Naive thymus-derived CD8-positive, alpha-beta T cell (primary cell): ENCODE measurements at places on chromosomes 6 and 20.

DNA sequence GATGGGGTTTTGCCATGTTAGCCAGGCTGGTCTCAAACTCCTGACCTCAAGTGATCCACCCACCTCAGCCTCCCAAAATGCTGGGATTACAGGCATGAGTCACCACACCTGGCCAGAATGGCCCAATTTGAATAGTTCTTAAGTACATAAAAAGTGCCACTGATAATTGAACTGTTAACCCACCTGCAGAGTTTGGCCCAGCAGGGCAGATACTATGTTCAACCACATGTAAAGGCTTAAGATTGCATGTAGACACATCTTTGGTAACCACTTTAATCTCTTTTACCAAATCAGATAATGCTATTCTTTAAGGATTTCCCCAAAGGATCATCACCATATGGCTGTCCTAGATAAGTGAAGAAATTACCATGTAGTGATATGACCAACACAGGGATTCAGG lies 21.3 kb upstream of the SGK1 start:
- no peak for DNase-seq

GRCh38 chr6:158797331-158798310 lies 21.5 kb downstream of the EZR start:
- no peak for DNase-seq

DNA sequence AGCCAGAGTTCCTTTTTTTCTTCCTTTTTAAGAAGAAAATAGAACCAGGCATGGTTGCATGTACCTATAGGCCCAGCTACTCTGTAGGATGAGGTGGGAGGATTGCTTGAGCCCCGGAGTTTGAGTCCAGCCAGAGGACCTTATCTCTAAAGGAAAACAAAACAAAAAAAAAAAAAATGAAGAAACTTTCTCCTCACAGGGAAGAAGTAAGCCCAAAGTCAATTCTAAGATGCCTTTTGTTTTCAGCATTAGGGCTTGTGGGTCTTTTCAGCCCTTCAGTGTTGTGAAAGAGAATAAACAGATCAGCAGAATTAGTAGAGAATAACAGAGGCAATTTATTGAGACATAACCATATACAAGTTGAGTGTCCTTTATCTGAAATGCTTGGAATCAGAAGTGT lies 26.8 kb downstream of the ZNF451 start:
- no peak for DNase-seq

GRCh38 chr20:35319192-35319870 lies 27.1 kb upstream of the FAM83C start:
- no peak for DNase-seq

DNA sequence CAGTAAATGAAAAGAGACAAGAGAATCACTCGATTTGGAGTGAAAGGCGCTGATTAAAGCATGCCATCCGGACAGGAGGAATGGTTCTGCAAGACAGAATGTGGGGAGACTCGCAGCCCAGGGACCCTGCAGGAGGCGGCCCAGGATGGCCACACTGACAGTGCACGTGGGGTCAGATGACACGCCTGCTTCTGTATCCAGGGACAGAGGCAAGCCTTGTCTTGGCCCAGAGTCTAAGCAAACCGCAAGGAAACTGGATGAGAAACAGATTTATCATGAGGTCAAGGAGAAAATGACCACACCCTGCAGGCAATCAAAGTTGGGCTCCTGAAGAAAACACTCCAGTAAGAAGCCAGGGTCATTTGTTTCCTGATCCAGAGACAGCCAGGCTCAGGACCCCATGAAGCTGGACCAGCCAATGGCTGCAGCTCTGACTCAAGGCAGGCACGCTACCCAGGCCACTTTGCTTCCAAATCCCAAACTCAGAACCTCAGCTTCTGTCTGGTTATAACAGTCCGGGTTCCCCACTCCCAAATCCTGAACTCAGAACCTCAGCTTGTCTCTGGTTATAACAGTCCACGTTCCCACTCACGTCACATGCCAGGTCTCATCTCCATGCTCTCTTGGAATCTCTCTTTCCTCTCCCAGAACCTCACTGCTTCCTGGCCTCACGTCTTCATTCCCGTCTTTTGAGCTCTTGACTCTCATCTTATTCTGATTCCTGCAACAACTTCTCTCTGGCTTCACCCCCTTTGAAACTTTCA lies 144.9 kb upstream of the THBS2 start:
- DNase-seq, result no peak

DNA sequence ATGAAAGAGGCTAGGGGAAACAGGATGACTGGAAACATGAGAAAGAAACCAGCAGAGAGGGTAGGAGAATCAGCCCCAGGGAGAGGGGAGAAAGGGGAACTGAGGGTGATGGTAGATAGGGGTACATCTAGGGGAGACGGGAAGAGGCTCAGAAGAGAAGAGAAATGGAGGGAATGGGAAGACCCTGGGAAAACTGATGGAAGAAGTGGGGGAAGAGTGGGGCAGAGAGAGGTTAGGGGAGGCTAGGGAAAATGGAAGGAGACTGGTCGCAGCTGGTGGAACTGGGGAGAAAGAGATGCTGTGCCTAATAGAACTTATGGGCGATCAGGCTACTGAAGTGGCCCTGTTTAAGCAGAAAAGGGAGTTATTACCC lies 548 bp downstream of the PROCR start:
- no peak for DNase-seq

DNA sequence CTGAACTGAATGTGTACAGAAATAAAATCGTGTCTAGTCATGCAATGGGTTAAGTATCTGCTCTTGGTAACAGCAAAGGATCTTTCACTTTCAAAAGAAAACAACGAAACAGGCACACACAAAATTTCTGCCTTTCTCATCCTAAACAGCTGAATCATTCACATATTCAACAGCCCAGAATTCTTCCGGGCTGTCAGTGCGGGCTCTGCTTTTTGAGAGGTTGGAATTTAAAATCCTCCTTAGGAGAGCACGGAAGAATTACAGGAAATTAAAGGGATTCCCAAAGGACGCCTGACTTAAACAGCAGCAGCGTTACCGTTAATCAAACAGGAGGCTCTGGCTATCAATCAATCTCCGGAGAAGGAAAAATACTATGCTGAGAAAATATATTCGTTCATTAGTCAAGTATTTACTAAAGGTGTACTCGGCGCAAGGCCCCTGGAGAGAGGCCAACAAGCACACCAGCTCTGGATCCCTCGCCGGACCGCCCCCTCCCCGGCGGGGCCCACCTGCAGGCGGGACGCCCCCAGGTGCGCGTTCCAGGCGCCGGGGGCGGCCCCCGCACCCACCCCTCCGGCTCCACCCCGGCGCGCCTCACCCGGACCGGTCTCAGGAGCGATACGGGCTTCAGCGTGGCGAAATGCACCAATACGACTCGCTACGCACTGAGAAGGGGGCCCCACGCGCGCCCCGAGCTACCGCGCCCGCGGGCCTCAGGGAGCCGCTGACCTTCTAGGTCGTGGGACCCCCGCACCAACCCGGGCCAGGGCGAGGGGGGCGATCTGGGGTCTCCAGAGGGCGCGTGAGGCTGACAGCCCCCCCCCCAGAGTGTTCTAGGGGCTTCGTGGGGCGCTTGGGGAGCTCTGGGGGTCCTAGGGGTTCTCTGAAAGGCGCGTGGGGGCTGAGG lies 1.0 kb downstream of the NAPB start:
- peak; percentile 67 for DNase-seq

- no peak for DNase-seq
These were observed 291.8 kb upstream of the MARCKS start for GRCh38 chr6:113565306-113565705.

DNA sequence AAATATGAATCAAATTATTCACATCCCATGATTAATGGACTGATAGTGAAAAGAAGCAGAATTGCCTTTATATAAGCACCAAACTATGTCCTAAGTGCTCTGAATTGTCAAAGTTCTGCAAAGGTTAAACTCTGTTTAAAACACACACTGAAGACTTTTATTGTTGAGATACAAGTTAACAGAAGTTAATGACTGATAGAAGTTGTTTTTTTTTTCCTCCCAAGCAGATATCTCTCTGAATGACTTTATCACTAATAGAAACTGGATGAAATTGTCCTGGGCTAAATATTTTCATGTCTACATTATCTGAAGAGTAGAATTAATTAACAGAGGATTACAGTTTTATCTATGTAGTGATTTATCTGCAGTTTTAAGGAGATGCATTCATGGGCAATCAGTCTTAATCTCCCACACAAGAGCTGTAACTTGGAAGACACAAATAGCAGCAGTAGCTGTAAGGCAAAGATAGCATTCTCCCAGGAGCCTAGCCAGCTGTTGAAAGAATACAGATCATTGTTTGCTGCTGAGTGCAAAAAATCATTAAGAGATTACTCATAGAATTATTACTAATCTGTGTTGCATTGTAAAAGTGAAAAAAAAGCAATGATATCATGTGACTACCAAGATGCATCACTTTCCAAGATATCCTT lies 49.9 kb downstream of the BMP5 start:
- no peak for DNase-seq

DNA sequence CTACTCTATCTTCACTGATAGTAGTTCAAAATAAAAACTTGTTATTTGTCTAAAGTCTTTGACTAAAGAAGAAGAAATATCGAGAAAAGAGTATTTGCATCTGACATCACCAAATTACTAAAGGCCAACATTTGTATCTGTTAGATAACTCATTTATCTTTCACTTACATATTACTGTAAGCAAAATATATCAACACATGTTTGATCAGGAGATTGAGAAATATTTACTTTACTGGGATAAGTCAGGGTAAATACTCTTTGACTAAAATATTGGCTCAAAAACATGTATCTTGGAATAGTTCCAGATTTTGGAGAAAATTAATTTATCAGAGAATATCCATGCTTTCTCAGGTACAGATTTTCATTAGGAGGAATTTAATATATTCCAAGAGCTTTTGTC lies 306.0 kb downstream of the TENT5A start:
- DNase-seq, result no peak

DNA sequence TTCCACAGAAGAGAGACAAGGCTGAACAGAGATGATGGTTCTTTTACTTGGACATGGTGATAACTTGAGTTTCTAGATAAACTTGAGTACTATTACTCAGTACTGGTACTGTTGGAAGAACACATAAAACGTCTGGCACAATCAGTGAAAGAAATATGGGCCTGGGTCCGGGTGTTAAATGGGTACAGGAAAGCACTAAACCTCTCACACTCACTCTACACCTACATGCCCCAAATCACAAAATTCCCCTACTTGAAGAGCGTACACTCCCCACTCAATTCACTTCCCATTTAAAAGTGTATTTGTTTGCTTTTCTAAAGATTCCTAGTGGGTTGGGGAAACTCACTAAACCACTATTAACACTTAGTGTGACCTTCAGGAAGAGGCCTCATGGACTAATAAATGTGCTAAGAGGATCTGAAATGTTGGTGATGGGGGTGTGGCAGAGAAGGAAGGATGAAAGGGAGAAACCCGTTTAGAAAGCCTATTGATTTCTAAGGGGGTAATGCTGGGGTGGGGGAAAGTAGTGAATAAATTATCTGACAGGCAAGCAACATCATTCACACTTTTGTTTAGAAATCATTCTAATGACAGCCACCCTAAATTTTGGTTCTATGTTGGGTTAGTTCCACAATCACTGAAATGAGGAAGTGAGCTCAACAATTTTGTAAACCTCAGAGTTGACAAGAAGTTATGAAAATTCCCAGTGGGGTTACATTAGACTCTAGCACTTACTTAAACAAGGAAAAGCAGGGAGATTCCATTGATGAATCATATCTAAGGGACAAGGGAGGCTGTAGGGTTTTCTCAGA lies 222.6 kb upstream of the MARCKS start:
- no peak for DNase-seq

DNA sequence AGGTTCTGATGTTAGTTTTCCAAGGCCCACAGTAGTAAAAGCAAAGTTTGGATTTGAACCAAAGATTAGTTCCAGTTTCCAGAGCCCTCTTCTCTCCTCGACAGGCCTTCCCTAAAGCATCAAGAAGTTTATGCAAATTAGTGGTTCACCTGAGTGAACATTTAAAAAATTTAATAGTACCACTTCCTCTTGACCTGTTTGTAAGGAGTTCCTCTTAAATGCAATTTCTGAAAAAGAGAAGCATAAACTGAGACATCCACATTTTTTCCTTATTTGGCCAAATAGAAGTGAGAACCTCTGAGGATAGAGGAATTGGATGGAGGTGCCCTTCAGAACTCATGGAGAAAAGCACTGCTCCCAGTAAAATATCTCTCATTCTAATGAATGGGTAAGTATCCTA lies 1.2 kb upstream of the DSE start:
- DNase-seq, result no peak

- DNase-seq, result no peak
These were observed 22.2 kb downstream of the SAMHD1 start for GRCh38 chr20:36929290-36929689.

- peak; percentile 37 for DNase-seq
These were observed 74.1 kb downstream of the LAMA4 start for GRCh38 chr6:112180095-112180820.

DNA sequence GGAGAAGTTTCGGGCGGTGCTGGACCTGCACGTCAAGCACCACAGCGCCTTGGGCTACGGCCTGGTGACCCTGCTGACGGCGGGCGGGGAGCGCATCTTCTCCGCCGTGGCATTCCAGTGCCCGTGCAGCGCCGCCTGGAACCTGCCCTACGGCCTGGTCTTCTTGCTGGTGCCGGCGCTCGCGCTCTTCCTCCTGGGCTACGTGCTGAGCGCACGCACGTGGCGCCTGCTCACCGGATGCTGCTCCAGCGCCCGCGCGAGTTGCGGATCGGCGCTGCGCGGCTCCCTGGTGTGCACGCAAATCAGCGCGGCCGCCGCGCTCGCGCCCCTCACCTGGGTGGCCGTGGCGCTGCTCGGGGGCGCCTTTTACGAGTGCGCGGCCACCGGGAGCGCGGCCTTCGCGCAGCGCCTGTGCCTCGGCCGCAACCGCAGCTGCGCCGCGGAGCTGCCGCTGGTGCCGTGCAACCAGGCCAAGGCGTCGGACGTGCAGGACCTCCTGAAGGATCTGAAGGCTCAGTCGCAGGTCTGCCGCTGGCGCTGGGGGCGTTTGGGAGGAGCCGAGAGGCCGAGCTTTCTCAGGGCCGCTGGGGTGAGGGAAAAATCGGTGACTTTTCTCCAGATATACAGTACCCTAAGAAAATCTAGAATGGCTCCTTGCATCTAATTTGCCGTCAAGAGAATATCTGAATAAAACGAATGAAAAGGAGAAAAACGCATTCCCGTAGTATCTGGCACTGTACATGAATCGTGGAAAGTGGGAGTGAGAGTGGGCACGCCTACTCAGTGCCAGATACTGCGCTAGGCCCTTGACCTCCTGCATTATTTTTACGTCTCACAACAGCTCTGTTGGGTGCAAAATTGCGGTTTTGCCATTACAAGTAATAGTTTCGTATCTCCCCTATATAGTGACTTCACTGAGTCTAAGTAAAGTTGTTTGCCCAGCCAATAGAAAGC lies 1.0 kb downstream of the CALHM6 start:
- peak; percentile 33 for DNase-seq

- no peak for DNase-seq
These were observed 443.8 kb downstream of the KIF16B start for GRCh38 chr20:16129411-16129810.
